ENCODE measurements at places on chromosomes 11 and 22.
A peak's percentile ranks its signal among the peaks of the same experiment; 100 is the strongest.

- DNase-seq = peak; percentile 87
These were observed 7.8 kb upstream of the P4HA3 start for GRCh38 chr11:74319139-74319816.

GRCh38 chr22:27754247-27754887, 47.2 kb downstream of the MN1 start:
- DNase-seq = no peak

DNA sequence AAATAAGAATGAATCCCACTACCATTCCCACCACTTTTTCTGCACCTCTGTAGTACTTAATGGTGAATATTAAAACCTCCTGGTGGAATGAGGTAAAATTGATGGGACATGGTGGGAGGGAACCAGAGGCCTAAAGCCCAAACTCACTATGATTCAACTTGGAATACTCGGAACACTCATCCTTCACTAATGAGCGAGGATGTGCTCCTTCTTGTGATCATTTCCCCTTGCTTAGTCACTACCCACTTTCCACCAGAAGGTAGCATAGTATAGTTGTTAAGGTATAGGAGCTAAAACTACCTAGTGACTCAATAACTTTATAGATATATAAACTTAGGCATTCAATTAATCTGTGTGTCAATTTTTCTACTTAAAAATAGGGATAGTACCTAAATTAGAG, 728.9 kb downstream of the OPCML start:
- no peak for DNase-seq

DNA sequence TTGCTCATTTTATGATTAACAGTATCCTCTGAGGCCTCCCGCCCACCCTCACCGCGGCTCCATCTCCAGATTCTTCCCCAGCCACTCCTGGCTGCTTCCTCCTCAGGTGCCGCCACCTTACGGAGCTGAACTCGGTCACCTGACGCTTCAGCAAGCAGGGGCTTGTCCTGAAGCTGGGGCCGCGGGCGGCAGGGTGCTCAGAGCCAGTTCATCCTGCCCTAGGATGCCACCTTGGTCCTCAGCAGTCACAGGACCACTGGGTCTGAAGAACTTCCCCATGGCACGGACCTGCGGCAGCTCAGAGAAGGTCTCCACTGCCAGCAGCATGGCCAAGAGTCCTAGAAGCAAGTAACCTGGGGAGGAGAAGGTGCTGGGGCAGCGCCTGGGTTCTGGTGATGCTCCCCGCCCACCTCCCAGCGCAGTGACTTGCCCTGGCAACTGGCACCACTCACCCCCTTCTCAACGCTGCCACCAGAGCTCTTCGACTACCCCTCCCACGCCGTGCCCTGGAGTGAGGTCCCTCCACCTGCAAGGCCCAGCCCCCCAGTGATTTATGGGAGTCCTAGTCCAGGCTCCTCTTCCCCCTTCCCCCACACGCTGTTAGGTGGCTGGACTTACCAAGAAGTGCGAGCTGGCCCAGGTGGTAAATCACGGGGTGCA, 2.6 kb downstream of the KCNK7 start:
- no peak for DNase-seq

- DNase-seq = no peak
These were observed 84.7 kb downstream of the MAML2 start for GRCh38 chr11:96257972-96258934.

DNA sequence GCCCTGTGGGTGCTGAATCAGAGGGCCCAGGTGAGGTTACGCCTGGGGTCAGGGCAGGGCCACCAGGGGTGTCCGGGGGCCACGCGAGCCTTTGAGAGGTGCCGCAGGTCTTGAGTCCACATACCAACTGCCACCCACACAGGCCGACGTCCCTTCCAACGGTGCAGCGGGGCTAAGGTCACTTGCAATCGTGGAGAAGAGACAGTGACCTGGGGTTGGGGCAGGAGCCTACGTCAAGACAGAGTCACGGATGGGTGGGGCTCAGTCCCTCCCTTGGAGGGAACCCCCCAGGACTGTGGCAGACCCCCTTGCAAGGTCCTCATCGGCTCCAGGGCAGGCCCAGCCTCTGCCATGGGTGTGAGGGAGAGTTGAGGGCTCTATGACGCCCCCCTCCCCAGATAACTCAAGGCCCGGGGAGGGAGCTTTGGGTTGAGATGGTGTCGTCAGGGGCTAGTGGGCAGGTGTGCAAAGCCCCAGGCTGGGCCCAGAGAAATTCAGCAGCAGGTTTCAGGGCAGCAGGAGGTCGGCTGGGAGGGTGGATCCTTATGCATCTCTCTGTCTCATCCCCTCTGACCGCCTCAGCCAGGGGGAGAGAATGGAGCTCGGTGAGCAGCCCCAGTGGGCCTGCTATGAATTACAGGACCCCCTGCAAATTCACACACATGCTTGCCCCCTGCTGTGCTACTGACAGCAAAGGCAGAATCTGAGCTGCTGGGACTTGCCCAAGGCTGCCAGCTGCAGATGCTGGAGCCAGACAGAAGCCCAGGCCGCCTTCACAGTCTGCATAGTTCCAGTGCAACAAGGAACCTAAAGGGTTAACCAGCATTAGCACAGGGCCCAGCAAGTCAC, 60.0 kb downstream of the MYEOV start:
- no peak for DNase-seq

- no peak for DNase-seq
These were observed 39.0 kb downstream of the ADAMTS8 start for GRCh38 chr11:130389335-130389935.

DNA sequence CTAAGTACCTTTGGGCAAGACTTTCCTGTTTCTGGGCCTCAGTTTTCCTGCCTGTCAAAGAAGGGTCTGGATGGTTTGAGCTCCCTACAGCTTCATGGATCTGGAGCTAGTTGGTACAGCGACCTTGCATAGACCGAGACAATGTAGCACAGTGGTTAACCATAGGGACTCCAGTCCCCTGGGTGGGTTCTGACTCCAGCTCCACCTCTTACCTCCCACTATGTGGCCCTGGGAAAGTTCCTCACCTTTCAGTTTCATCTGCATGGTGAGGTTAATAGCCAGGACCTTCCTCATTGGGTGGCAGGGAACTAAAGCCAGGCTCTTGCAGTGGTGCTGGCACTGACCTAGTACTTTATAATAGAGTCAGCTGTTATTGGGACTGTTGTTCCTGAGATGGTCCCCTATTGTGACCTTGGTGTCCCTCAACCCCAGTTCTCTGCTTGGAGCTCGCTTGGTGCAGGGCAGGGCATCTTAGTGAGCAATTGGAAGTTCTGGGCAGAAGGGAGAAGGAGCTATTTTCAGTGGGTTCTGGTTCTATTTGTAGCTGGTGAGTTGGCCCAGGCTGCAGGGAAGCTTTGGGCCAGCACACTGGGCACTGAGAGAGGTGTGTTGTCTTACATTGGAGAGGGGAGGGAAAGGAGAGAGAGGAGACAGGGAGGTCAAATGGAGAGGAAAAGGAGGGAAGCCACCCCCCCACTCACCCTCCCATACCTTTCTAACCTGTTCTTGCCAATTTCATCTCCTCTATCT, 10.7 kb upstream of the MTMR3 start:
- DNase-seq = no peak

- no peak for DNase-seq
These were observed 893 bp downstream of the SLC36A4 start for GRCh38 chr11:93196816-93197379.

DNA sequence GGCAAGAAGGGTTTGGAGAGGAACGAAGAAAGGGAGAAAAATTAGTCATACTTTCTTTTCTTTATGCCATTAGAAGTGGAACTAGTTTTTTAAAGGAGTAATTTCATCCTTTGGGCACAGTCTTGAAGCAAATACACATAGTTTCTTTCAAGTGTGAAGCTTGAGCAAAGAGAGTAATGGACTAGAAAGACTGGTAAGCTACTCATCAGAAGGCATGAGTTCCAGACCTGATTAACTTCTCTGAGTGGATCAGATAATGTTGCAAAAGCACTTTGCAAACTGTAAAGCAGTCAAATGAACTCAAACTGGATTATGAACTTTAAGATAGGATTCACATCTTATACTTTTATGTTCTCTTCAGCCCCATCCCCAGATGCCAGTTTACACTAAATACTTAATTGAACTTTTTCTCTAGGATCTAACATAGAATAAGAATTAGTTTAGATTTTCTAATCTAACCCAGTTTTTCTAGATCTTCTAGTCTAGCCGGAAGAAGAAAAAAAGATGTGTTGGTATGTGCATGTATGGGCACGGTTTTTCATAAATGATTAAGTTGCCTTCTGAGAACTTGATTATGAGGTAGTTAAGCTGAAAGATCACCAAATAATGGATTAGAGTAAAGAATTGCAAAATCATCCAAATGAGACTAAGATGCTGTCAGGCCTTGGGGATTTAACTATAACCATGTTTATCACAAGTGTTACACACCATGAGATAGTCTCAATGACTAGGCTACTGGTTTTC, 2.5 kb downstream of the DDIAS start:
- DNase-seq = no peak

DNA sequence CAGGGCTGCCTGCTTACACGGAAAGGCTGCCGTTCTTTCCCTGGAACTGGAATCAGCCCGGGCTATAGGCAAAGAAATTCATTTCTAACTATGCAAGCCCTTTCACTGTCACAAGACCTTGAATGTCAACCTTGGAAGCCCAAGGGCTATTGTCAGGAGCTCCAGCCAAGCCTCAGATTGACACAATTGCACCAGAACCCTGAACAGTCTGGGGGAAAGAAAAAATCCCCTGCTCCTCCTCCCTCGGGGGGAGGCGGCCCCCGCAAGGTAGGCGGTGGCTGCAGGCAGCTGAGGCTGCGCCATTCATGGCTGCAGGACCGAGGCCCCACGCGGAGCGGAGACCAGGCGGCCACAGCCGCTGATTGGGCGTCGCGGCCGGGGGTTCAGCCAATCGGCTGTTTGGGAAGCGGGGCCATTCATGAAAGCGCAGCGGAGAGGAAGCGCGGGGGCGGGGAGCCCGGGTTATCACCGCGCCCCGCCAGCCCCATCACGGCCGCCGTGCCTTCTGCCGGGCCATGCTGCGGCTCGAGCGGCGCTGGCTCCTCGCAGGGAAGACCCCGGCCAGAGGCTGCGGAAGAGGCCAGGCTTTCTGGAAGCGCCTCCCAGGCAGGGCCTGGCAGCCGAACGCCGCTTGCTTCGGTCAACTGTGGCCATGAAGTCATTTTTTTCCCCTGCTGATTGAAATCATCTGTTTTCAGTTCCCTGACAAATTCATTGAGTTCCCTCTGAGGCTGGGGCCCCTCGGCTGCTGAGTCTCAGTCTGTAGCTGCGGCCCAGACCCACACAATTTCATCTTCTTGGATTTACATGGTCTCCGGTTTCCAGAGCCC, 38.1 kb upstream of the LINC01488 start:
- peak; percentile 71 for DNase-seq

GRCh38 chr11:24634606-24635160, 137.8 kb downstream of the LUZP2 start:
- no peak for DNase-seq

- DNase-seq = no peak
These were observed 5.3 kb downstream of the ATF4 start for GRCh38 chr22:39525658-39525975.

GRCh38 chr22:37328017-37328416, 45.7 kb downstream of the CYTH4 start:
- DNase-seq = peak; percentile 83

DNA sequence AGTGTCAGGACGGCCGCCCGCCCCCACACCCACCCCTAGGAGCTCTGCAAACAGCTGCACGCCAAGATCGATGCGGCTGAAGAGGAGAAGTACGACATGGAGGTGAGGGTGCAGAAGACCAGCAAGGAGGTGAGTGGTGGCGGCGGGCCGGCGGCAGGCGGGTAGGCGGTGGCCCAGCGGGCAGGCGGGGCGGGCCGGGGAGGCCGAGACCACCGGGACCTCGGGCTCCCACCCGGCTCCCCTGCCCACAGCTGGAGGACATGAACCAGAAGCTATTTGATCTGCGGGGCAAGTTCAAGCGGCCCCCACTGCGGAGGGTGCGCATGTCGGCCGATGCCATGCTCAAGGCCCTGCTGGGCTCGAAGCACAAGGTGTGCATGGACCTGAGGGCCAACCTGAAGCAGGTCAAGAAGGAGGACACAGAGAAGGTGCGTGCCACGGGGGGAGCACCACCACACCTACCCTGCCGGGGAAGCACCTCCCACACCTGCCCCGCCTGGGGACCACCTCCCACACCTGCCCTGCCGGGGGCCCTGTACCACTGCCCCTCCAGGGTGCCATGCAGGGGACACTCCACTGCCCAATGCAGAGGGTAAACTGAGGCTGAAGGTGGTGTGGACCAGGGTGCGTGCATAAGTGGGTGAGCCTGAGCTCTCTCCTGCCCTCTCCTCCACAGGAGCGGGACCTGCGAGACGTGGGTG, 2.1 kb downstream of the TNNI2 start:
- no peak for DNase-seq

DNA sequence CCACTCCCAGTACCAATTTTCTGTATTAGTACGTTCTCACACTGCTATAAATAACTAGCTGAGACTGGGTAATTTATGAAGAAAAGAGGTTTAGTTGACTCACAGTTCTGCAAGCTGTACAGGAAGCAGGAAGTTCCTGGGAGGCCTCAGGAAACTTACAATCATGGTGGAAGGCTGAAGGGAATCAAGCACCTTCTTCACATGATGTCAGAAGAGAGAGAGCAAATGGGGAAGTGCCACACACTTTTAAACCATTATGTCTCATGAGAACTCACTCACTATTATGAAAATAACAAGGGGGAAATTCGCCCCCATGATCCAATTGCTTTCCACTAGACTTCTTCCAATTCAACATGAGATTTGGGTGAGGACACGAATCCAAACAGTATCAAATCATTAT, 271.4 kb downstream of the ETS1 start:
- no peak for DNase-seq

- DNase-seq = no peak
These were observed 374.5 kb downstream of the CADM1 start for GRCh38 chr11:115129473-115130289.

DNA sequence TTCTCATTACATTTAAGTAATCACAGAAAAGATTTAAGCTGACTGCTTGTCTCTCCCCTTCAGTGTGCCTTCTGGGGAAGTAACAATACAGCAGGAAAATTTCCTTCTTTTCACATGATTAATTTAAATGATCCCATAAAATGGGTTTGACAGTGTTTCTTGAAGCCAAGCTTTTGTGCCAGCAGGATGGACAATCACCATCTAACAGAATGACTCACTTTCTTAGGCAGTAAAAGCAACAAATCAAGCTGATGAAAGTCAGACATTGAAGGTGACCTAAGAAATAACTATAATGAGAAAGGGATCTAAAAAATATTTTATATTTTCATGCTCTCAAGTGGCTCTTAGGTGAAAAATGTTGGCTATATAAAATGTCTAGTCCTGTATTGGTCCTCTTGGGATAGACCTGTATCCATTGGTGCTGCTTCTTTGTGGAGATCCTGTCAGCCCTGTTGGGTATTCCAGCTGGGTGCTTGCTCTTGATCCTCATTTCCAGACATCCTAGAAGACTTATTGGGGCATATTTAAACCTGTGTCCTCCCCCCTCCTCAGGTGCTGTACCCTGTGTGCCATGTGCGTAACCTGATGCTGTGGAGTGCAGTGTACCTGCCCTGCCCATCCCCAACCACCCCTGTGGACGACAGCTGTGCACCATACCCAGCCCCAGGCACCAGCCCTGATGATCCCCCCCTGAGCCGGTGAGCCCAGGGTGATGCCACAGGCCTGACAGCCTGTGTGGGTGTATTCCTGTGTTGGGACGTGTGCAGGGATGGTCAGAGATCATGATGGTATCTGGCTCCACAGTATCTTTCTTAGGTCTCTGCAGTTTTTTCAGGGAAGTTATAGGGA, 62.7 kb upstream of the HORMAD2 start:
- DNase-seq = peak; percentile 31
